ENCODE measurements at places on chromosomes 1 and 21. TPM values are rescaled to one million over a fixed set of nuclear protein-coding genes. Genes with fewer than 3 reads are reported as not detected.

DNA sequence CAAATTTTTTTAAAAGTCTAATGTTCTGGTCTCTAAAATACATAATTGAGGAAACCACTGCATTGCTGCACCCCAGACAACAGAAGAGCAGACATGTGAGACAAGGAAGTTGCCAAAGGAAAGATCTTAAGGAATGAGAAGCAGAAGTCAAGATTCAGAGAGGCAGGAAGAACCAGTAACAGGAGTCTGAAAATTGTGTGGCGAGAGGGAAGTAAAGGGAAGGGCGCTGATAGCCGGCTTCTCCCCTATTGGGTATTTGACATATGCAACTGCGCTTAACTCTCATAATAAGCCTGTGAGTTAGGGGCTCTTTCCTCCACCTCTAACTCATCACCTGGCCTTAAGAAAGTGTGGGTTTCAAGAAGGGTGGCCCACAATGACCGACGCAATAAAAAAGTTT, 21.9 kb upstream of the KIF14 start:
- no peak for DNase-seq

Gene PCP4L1
- total RNA-seq: 3.9 TPM

Gene BRINP3
- total RNA-seq: not detected

DNA sequence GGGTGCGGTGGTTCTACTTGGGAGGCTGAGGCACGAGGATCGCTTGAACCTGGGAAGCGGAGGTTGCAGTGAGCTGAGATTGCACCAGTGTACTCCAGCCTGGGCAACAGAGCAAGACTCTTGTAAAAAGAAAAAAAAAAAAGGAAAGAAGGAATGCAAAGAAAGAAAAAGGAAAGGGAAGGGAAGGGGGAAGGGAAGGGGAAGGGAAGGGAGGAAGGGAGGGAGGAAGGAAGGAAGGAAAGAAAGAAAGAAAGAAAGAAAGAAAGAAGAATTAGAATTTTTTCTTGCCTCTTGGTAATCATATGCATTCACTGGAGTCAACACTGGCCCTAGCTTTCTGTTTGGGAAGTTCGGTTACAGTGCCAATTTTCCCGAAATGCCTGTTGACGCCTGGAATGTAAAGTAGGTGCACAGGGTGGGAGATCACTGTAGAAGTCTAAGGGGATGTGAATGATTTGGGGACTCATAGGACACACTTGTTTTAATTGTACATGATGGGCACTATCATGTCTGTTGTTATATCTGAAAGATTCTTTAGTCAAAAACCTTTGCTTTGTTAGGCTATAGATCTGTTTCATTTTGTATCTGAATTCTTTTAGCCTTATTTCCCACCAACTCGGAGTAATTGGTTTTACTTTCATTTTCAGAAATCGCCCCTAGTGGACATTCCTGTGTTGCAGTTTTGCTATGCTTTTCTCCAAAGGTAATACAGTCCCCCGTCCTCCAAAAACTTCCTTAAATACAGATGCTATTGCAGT, 59.8 kb upstream of the MORC3 start:
- DNase-seq: peak; percentile 63

- DNase-seq: peak; percentile 18
Measured at GRCh38 chr1:245589316-245589715, 434.5 kb downstream of the KIF26B start.

Gene NPR1
- 4.5 TPM for total RNA-seq

DNA sequence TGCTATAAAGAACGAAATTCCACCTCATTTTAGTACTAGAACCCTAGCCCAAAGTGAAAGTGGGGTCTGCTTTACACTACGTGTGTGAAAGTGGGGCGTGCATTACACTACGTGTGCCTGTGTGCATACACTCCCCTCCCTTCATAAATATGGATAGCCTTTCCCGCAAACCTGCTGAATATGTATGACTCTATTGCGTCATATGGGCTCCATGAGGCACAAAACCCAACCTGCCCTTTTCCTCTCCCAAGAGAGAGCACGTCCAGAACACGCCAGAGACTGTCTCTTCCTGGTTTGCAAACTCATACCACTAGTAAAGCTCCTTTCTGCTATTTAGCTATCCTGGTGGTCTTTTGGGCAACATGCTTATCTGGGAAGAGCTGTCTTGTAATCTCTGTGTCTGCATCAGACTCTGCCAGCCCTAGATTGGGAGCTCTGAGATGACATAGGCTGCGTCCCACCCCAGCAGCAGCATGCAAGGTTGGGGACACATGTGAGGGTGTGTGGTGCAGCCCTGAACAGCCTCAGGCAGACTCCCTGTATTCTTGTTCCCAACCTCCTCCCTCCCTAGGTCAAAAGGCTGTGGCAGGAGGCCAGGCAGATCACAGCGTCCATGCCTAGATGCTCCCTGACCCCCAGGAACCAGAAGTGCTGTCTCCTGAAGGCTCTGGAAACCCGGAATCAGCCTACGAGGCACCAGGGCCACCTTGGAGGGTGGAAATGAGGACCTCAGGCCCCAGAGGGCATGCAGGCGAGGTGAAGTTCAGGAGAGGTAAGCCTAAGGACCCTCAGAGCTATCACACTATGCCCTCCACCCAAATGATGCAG, 12.3 kb upstream of the PADI1 start:
- peak; percentile 38 for DNase-seq

Gene SPRR1A
- total RNA-seq: not detected

- DNase-seq: no peak
Measured at GRCh38 chr1:199174336-199174735, 535.5 kb downstream of the PTPRC start.

Gene SH2D2A
- 5.5 TPM for total RNA-seq

Gene LCE1E
- total RNA-seq: not detected

Gene BSND
- 0.15 TPM for total RNA-seq

Gene TSTD1
- 94.7 TPM for total RNA-seq

DNA sequence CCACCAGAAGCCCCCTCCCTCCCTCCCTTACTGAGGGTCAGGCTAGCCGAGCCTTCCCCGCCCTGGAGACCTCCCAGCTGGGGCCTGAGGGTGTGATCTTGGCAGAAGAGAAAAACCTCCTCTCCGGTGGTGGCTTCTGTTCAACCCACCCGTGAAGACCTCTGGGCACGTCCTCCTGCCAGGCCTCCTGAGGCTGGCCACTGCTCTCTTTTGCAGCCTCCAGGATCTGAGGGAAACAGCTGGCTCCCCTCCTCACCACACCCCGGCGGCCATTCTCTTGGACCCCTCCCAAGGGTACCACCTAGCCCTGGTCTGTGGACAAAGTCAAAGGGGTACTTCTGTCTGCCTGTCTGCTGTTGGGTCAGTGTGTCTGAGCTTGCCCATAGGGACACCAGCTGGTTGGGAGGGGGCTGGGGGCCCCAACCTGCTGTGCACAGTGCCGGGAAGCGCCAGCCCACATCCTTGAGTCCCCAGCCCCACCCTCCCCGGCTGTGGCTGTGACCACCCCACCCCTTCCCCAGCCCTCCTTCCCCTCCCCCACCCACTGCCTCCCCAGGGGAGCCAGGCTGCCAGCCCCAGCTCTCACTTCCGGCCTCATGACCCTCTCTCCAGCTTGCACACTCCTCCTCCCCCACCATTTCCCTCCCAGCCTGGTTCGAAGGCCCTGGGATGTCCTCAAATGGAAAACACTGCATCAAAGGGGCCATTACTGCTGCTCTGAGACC, 48.1 kb downstream of the AHDC1 start:
- DNase-seq: no peak

DNA sequence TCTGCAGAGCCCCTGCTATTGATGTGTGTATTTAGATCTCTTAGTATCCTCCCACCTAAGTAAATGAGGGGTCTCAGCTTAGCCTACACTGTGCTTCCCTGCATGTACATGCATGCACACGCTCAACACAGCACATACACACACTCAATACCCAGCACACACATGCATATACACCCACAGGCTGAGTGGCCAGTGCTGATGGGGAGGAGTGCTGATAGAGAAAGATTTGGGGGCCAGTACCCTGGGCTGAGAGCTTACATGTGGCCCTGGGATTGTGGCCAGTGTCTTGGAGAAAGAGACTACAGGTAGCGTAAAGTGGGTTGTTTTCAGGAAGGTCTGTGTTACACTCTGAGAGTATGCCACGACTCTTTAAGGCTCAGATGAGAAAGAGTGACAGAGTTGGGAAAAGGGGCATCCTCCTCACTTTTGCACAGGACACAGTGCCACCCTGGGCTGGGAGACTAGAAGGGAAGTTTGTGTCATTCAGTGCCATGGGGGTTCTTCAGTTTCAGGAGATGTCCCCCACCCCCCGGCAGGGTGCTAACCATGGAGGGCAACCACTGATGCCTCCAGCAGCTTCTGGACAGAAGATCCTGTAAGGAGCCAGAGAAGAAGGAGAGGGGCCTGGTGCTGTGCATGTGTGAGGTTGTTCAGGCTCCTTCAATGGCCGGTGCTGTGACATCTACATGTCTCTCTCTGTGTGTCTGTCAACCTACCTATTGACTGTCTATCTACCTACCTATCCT, 166.8 kb downstream of the RHOU start:
- DNase-seq: no peak

DNA sequence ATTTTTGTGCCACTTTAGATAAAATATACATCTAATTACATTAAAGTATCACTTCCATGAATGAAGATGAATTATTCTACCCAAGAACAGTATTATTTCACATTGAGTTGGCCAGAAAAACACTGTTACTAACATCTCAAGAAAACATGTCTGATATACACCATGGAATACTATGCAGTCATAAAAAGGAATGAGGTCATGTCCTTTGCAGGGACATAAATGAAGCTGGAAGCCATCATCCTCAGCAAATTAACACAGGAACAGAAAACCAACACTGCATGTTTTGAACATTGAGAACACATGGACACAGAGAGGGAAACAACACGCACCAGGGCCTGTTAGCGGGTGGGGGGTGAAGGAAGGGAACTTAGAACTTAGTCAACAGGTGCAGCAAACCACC, 69.0 kb downstream of the TESK2 start:
- DNase-seq: no peak

Gene PRKAA2
- total RNA-seq: 4.4 TPM

Gene E2F2
- total RNA-seq: 7.3 TPM

- DNase-seq: no peak
Measured at GRCh38 chr1:242427519-242427918, 97.0 kb downstream of the PLD5 start.

Gene PPIH
- 63.1 TPM for total RNA-seq

DNA sequence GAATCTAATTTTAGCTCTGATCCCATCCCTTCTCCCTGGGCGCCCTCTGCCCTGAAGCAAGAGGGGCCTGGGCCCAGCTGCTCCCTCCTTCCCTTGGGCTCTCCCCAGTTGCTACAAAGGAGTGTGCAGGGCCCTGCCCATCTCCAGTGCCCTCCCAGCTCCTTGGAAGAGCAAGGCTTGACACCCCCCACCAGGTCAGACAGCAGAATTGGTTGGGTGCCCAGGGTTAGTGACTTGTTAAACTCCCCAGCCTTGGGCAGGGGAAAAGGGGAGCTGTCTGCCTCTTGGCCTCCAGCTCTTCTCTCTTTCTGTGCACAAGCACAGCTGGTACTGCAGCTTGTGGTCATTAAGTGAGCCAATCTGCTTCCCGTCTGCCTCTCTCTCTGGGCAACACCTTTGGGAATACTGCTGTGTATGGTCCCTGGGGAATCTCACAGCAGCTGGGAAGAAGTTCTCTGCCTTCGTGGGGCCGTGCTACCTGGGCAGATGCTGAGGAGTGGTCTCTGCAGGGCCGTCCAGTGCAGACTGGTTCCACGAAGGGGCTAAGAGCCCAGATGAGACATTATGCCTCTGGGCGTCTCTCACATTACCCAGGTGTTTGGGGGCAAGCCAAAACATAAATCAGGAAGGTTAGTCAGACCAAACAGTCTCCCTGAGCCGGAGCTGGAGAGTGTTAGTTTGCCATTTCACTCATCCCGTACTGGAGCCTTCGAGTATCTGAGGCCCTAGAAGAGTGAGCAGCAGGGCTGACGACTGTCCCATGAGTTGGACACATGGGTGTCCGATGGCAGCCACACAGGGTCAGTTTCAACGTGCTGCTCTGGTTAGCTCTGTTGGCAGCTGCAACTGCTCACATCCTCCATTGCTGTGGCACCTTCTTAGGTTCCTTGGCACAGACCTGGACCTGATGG, 37.3 kb downstream of the TMEM53 start:
- no peak for DNase-seq

- DNase-seq: no peak
Measured at GRCh38 chr1:71156590-71156989, 75.8 kb upstream of the ZRANB2 start.

DNA sequence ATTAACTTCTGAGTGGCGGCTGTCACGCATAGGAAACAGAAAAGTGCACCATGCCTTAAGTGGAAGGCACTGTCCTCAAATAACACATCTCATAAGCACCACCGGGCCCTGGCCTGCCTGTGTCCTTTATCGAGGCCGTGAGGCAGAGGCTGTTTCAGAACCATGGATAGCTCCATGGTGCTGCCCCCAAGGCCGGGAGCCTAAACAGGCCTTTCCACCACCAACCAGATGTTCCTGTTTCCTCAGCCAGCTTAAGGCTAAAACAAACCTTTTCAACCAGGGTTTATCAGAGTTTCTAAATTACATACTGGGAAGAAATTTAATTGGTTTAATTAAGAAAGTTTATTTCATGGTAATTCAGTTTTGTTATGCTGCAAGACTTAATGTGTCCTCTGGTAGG, 114.4 kb downstream of the DMRTA2 start:
- peak; percentile 91 for DNase-seq

DNA sequence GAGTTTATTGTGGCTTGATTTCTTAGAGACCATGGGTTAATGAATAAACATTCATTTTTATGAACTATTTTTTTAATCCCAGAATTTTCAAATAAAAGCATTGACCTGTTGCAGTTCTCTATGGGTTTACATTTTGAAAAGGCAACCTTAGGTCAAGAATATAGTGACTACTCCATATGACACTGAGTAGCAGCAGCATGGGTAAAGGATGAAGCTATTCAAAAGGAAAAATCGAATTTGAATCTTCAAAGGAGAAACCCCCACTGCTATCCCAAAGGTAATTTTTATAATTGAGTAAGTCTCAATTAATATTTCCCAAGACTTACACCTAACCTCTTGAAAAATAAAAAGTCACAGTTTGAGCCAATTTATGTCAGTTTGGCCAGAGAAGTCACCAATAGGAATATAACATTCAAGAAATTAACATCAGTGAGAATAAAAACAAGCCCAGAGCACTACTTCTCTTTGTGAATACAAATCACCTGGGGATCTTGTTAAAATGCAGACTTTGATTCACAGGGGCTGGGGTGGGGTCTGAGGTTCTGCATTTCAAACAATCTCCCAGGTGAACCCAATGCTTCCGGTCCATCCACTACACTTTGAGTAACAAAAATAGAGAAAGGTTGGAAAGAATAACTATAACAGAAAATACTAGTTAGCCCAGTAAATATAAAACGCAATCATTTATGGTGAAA, 39.8 kb downstream of the USP1 start:
- peak; percentile 55 for DNase-seq

GRCh38 chr1:194280463-194280862, 1094.0 kb upstream of the B3GALT2 start:
- DNase-seq: no peak

Data from endodermal cell (in vitro differentiated cells).